NCI-H1930 (cell line): ENCODE measurements at places on chromosomes 5 and 9.
A peak's percentile ranks its signal among the peaks of the same experiment; 100 is the strongest.

DNA sequence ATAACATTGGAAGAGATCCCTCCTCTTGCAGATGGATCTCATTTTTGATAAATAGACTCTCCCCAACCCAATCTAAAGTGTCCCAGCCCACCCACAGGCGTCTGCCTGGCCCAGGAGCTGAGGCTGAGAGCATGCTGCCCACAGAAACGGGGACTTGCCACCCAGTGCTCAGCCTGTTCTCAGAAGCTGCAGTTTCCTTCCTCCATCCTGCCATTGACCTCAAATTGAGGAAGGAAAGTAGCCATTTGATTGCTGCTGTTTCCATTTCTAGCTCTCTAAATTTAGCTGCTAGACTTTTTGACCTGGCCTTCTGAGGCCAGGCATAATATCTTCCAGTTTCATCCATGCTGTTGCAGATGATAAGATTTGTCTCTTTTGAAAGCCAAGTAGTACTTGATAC is 31.1 kb upstream of the FRMD3 start:
- no peak for DNase-seq

DNA sequence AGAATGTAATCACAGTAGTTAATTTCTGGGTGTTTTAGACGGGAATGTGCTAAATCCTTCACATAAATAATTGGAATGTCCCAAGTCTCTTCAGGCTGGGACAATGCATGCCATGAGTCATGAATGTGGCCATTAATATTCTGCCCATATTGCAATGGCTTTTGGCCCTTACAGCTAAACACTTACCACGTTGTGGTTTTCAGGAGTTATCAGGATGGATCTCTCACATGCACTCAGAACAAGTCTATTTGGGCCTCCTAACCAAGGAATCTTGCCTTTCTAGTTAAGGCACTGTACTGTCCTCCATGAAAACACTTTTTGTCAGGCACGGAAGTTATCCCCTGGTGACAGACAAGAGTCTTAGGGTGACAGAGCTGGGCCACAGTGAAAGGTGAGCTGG is 32.7 kb downstream of the PKD2L2 start:
- no peak for DNase-seq

DNA sequence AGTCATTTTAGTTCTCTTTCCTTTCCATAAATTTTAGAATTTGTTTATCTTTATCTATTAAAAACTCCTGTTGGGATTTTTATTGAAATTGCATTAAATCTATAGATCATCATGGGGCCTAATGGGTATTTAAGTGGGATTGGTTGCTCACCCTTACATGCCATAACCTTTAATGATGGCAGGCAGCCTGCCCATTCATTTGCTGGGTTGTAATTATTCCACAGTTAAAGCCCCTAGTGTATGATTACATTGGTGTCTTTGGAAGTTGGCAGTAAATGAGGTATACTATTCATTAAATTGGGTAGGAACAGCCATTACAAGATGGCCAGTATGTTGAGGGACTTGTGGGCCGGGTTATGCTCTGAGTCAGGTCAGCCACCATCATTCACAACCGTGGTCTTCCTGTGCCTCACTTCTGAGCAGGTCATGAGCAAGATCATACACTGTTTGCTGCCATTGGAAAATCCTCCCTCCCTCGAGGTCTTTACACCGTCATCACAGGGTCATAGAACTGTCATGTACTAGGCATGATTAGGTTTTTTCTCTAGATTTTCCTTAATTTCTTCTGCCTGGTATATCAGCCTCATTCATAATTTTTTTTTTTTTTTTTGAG is 59.5 kb downstream of the CYSTM1 start:
- DNase-seq, result no peak

DNA sequence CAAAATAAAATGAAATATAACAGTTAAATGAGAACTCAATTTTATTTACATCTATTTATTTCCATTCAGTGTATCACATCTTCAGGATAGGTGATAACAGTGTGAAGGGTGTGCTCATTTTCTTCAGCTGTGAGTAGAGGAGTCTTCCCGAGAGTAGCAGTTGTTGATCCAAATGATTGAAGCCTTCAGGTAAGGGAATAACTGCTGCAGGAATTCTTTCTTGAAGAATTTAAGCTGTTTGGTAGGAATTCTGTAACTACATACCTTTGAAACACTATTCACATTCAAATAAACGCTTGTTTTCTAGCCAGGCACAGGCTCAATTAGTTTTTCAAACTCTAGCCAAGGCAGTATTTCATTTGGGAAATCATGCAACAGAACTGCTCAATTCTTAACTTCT is 15.3 kb downstream of the SRP19 start:
- DNase-seq, result no peak

DNA sequence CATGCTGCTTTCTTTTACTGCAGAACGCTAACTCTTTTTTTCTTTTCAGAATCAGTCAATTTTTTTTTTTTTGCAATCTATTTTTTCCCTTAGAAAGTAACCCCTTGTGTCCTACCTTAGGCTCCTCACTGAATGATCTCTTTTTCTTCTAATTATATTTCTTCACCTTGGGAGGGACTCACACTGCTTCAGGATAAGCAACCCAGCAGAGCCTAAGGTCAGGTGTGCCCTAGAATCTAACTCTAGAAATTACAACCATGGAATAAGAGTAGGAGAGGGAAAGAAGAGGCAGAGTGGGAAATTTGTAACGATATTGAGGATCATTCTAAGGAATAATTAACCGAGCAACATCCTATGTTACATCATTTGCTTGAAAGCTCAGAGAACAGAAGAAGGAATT is 564.0 kb upstream of the MEF2C start:
- DNase-seq, result no peak

DNA sequence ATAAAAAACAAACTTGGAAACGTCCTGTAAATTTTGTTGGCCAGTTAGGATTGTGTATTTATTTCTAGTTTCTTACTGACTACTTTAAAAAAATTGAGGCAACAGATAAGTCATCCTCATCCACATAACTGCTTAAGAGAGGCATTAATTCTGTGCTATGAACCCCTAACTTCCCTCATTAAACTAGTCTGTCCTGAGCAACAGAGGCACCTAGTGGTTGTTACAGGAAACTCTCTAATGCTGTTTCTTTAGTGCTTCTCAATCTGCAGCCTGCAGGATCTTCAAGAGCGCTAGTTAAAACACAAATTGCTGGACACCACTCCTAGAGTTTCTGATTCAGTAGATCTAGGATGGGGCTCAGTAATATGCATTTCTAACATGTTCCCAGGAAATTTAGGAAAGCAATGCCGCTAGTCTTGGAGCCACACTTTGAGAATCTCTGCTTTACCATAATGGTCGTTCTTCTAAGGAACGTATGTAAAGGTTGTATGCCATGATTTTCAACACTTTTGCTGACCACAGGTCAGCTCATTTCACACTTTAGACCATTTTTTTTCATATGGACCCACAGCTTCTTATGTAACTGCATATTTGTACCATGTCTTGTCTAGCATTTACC is 410.1 kb upstream of the SMARCA2 start:
- peak; percentile 57 for DNase-seq

DNA sequence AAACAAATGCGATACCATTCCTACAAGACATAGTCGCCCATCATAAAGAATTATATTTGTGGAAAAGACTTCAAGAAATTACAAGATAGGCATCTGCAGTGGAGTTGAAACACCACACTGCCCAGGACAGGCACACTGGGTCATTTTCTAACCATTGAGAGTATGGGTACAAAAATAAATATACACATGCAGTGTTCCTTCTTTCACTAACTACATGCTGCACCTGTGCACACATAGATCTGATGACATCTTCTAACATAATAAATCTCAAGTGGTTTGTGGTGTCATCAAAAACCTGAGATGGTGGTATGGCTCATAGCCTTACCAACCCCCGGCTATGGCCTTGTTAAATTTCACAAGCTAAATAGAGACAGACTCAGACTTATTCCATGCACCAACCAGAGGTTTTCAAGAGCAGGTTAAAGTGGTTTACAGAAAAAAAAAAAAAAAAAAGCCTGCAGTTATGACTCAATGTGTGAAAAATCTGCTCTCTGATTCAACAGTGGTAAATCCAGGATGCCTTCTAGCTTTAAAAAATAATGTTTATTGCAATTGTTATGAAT is 12.4 kb upstream of the NFIB start:
- DNase-seq, result peak; percentile 97

DNA sequence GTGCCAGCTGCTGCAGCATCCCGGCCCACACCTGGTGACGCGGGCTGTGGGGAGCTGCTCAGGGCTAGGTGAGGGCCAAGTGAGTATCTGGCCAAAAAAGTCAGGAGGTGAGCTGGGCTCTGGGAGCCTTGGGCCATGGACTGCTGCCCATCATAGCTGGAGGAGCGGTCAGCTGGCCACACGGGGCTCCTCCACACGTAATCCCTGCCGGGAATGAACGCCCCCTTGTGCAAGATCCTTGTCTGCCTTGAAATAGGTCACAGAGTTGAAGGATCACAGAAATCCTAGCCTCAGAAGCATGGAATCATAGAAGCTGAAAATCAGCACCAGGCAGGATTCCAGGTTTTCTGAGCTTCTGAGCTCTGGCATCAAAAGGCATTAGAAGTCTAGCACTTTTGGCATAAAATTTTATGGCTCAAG is 16.8 kb upstream of the COL27A1 start:
- no peak for DNase-seq

DNA sequence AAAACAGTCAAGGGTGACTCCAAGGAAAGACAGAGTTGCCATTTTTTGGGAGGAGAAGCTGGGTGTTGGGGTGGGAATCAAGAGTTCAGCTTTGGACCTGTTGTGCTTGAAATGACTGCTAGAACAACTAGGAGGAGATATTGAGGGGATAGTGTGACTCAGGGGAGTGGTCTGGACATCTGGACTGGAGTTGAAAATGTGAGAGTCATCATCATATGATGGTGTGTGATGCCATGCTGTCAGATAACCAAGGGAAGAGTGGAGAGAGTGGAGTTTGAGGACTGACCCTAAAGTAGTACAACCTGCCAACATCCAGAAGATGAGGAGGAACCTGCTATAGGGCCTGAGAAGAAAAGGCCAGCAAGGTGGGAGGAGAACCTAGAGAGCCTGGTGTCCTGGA is 199.7 kb downstream of the ARHGEF28 start:
- DNase-seq, result no peak

GRCh38 chr9:97398999-97399758 is 12.7 kb upstream of the TDRD7 start:
- DNase-seq, result no peak

DNA sequence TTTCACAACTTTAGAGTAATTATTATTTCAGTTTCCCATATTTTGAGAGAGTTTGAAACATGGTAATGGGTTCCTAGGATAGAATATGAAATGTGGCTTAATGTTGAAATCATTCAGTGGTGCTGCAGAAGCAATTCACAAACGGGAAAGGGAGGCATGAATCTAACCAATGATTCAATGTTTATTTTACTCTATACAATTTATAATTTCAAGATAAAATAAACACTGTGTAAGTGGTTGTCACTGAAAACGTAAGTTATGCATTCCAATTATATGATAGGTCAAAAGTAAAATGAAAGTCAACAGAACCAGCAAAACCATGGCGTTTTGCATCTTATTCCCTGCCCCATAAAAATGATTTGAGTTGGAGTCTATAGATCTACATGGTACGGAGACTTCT is 1207.1 kb upstream of the CDH18 start:
- DNase-seq, result no peak

GRCh38 chr9:18824095-18824666 is 208.8 kb downstream of the SAXO1 start:
- no peak for DNase-seq

- no peak for DNase-seq
Observed at GRCh38 chr9:131303381-131304321, 14.1 kb downstream of the PLPP7 start.

DNA sequence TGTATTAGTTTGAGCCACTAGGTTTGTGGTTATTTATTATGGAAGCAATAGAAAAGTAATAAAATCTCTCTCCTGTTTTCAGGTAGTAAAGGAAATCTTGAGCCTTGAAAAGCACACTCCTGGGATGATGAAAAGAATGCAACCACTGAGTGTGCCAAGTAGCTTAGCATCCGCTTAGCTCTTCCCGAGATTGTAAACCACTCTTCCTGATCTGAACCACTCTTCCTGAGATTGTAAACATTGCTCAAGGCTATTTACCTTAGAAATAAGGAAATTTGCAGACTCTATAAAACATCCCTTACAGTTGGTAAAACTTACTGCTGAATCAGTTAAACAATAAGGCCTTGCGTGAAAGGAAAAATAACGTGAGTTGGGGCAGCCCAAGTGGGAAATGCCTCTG is 17.4 kb upstream of the IL33 start:
- no peak for DNase-seq

- no peak for DNase-seq
Observed at GRCh38 chr5:137937994-137938750, 48.9 kb downstream of the PKD2L2 start.

DNA sequence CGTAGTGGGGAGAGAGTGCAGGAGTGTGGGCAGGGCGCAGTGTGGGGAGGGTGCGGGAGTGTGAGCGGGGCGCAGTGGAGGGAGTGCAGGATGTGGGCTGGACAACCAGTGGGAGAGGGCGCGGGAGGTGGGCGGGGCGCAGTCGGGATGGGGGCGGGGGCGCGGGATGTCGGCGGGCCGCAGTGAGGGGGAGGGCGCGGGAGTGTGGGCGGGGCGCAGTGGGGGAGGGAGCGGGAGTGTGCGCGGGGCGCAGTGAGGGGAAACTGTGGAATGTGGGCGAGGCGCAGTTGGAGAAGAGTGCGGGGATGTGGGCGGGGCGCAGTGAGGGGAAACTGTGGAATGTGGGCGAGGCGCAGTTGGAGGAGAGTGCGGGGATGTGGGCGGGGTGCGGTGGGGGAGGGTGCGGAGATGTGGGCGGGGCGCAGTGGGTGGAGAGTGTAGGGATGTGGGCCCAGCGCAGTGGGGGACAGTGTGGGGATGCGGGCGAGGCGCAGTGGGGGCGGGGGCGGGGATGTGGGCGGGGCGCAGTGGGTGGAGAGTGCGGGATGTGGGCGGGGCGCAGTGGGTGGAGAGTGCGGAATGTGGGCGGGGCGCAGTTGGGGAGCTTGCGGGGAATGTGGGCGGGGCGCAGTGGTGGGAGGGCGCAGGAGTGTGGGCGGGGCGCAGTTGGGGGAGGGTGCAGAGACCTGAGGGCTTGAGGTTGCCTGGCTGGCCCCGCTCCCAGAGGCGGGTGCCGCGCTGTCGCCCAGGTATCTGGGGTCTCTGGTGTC is at the start of gene NXNL2:
Gene NXNL2 (plus strand): TSS at position 723 of the 770 bp plus-strand sequence. CDS start 257 bp downstream, outside the sequence.
- DNase-seq, result peak; percentile 60

DNA sequence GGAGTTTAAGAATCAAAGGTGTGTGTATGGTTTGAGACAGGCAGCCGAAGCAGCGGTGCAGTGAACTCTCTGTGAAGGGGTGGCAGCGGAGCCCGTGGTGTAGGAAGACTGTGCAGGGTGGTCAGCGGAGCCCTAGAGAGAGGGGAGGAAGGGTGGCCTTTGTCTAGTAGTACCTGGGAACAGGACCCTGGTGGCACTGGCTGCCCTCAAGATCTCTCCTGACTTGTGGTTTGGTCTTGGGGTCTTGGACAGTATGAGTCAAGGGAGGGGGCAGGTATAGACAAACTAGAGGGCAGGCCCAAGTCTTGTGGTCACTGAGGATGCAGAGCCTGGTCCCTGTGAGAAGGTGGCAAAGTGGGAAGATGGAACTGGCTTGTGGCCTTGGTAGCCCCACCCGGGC is 7.1 kb upstream of the NKX2-5 start:
- DNase-seq, result no peak

- no peak for DNase-seq
Observed at GRCh38 chr5:152883066-152883775, 478.1 kb upstream of the NMUR2 start.
